ENCODE measurements at places on chromosomes 13 and 19.

DNA sequence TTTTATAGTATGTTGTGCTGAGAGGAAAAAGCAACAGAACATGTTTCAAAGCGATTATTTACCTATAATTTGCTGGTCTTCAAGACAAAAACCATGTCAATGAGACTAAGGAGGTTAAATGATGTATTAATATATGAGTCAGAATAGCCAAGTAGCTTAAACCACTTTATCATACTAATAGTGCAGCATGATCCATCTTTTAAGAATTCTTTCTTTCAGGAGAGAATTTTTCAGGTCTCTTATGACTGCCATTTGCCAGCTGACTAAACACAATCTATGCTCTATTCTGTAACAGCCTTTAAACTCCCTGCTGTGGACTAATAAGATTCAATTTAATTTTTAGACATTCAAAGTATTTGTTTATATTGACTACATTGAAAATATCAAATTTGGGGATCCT, 93.7 kb downstream of the TRPC4 start:
- DNase-seq, result no peak

- no peak for DNase-seq
Observed at GRCh38 chr19:15283141-15283883, 49.0 kb downstream of the BRD4 start.

GRCh38 chr13:99956473-99957349, 14.9 kb downstream of the ZIC5 start:
- DNase-seq, result no peak

- DNase-seq, result no peak
Observed at GRCh38 chr13:84137292-84137691, 255.0 kb upstream of the SLITRK1 start.

DNA sequence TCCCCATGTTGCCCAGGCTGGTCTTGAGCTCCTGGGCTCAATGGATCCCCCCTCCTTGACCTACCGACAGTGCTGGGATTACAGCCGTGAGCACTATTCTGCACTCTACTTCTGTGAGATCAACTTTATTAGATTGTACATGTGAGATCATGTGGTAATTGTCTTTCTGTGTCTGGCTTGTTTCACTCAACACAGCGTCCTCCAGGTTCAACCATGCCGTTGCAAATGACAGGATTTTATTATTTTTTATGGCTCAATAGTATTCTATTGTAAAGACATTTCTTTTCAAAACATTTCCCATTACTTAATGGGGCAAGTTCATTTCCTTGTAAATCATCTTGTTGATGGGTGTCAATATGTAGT, 1.5 kb upstream of the OBI1 start:
- DNase-seq, result no peak

- no peak for DNase-seq
Observed at GRCh38 chr13:78133511-78133910, 214.9 kb upstream of the EDNRB start.

GRCh38 chr19:45098521-45099466, 5.8 kb downstream of the PPP1R37 start:
- no peak for DNase-seq

- DNase-seq, result no peak
Observed at GRCh38 chr13:66689037-66689619, 541.0 kb downstream of the PCDH9 start.

GRCh38 chr13:51624695-51625345, 40.6 kb downstream of the WDFY2 start:
- no peak for DNase-seq

DNA sequence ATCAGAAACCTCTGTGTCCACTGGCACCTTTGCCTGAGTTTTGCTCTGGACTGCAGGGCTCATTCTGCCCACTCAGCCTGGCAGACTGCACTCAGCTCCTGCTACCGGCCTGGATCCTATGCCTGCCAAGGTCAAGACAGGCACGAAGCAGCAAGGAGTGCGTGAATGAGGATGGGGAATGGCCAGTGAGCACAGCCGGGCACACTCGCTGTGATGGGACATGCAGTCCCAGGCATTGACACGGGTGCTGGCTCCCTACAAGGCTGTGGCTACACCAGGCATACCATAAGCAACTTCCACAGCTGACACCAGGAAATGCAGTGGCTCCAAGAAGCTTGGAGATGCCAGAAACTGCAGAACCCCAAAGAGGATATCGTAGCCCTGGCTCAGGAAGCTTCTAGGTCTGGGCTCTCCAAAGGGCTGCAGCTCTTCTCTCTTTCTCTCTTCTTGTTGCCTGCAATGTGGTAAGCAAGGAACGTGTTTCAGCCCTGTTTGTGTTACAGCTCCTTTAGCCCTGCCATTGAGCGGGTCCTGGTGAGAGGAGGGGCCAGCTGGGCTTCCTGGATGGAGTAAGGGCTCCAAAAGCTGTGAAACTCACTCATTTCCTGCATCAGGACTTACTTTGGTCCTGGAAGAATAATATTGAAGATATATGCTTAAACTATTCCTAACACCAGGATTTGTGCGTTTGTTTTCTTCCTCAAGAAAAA, 832.6 kb upstream of the SLITRK5 start:
- no peak for DNase-seq

GRCh38 chr19:43773725-43774102, 7.1 kb downstream of the KCNN4 start:
- DNase-seq, result no peak

DNA sequence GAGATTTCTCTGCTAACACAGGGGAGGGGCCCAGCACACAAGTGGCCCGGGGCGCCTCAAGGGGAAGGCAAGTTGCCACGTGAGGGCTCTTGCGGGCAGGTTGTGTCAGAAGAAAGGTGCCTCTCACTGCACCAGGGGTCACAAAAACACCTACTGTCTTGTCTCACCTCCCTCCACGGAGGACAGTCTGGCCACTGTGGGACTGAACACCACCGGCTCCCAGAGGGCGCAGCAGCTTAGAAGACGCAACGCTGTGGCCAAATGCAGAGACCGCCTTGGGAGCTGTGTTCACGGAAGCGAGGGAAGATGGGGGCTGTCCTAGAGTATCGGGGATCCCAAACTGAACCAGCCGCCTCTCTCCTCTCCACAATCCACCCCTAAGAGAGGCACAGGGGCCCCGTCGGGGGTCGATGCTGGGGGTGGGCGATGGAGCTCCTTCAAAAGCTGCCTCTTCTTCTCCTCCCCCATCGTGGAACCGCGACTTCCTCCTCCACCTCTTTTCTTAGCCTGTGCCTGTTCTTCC, 177.5 kb downstream of the FOXO1 start:
- no peak for DNase-seq

DNA sequence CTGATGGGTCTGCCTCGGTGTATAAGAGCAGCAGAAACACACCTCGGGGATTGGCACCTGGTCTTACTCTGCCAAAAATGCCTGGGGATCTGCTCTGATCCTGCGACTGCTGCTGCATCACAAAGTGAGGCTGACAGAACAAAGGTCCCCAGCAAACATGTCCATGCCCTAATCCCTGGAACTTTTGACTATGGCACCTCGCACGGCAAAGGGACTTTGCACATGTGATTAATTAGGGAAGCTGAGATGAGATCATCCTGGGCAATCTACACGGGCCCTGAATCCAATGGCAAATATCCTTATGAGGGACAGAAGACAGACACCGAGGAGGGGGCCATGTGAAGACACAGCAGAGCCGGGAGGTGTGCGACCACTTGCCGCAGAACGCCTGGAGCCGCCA, 8.5 kb downstream of the GGACT start:
- no peak for DNase-seq

GRCh38 chr13:55570371-55570770, 1570.3 kb upstream of the PRR20A start:
- no peak for DNase-seq

- DNase-seq, result no peak
Observed at GRCh38 chr13:26605845-26606244, 48.4 kb downstream of the WASF3 start.

GRCh38 chr13:50226515-50227155, 211.4 kb downstream of the KCNRG start:
- no peak for DNase-seq

DNA sequence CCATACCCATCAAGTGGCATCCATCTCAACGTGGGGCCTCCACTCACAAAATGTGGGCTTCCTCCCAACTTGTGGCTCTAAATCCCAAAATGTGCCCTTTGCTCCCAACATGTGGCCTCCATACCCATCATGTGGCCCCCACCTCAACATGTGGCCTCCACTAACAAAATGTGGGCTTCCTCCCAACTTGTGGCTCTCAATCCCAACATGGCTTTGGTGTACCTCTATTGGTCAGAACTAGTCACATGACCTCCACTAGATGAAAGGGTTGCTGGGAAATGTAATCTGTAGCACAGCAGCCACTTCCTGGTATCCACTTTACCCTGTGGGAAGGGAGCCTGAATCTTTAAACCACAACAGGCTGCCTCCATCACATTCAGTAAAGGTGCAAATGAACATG, 10.1 kb upstream of the ACER1 start:
- no peak for DNase-seq

DNA sequence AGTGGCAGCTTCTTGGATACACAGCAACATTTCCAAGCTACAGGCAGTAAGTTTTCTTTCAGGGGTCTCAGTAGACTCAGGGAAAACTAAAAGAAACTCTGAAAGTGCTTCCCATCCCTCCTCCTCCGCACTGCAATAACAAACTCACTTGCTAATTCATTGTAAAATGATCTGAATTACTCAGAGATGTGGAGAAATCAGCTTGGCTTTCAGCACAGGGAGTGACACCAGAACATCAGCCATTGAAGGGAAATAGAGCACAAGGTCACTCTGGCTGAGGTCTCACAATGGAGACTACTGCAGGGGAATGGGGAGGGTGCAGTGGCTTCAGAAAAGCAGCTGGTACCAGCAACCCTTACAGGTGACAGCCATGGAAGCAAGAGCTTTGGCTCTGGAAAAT, 137.3 kb upstream of the SERP2 start:
- no peak for DNase-seq

DNA sequence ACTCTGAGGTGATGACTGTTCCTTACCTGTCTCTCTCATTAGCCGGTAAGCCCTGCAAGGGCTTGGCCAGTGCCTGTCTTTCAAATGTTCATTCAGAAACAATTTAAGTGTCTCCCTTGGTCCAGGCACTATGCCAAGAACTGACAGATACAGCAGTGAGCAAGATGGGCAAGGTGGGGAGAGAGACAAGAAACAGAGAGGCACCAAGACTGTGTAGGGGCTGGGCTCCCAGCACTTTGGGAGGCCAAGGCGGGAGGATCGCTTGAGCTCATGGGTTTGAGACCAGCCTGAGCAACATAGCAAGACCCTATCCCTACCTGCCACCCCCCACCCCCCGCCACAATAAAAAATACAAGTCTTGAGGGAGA, 1.3 kb upstream of the CCNE1 start:
- no peak for DNase-seq

DNA sequence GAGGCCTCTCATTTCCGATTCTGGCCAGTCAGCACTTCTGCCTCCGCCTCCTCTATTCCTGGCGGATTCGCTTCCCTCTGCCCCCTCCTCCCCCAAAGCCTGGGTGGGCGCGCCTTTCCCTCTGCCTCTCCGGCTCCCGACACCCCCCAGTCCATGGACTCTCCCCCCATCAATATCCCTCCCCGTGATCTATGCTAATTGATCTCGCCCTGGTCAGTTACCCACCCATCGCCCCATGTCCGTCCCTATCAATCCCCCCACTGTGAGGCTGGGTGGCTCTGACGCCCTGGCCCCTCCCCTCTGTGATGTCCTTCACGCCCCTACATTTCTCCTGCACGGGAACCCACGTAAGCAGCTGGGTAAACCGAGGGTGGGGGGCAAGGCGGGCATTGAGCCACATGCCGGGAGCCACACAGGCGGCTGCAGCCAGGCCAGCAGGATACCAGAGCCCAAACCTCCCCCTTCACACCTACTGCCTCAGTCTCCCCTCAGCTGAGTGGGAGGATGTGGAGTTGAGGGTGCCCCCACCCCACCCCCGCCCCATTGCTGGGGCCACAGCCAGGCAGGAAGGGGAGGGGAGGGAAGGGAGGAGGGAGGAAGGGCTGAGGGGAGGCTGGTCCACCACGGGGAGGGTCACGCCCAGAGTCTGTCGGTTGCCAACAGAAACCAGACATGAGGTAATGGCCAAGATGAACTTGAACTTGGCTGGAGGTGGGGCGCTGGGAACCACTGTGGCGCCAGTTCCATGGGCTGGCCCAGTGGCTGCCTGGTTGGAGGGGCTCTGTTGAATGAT, 21.0 kb downstream of the SMIM24 start:
- DNase-seq, result no peak

- no peak for DNase-seq
Observed at GRCh38 chr19:41373993-41374392, 2.3 kb upstream of the TMEM91 start.

GRCh38 chr13:43222086-43222485, 198.7 kb downstream of the DNAJC15 start:
- DNase-seq, result no peak

DNA sequence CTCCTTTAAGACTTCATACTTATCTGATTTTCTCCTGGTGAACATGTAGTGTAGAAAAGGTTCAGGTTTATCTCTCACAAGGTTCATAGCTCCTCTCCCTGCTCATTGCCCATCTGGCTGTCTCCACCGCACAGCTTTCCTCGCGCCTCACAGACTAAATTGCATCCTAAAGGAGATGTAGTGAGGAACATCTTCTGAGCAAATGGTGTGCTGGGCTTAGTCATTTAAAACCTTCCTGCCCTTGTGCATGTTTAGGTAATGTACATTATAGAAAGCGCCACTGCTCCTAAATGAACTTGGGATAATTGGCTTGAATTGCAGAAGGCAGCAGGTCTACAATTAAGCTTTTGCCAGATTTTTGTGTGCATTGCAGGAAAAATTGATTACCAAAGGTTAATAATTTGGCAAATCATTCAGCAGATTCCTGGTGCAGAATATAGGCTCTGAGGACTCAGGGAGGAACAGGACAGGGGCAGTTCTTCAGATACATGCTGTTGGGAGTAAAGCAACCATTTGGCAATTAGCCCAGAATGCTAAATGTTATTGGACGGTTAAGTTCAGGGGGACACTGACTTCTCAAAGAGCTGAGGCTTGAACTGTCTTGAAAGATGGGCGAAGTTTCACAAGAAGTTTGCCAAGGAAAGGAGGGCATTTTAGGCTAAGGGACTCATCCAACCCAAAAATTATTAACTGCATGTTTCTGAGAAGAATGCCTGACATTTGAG, 108.4 kb upstream of the CLDN10 start:
- DNase-seq, result no peak

DNA sequence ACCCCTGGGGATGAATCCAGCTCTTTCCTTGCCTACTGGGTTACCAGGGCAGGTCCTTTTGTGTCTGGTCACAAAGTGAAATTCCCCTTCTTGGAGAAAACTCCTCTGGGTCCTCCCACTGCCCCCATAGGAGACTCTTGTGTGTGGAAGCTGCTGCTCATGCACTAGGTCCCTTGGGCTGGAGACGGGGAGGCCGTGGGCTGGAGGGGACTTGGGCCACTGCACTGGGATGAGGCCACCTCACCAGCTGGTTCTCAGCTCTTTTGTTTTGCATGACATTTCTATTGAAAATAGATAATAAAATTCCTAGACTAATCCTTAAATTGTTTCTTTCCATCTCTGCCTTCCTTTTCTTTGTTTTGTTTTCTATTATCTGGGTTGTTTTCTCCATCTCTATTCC, 62.4 kb downstream of the TEX29 start:
- DNase-seq, result no peak

Data from 8988T (cell line).